SK-N-MC (cell line): ENCODE measurements at places on chromosomes 1 and 21.

DNA sequence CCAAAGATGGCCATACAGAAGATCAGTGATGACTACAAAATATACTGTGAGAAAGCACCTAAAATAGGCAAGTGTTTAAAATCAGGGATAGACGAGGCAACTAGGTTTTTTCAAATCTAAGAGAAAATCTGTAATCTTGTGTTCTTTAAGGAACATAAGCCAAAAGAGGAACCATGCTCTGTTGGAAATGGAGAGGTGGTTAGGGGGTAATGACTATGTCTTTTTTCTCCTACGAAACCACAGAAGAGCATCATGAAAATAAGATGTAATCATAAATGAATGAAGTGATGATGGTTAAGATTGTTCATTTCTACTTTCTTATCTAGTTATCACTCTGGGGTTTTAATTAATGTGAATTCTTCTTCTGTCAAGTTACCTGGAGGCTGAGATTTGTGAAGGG, 43.1 kb downstream of the RGSL1 start:
- DNase-seq = no peak

DNA sequence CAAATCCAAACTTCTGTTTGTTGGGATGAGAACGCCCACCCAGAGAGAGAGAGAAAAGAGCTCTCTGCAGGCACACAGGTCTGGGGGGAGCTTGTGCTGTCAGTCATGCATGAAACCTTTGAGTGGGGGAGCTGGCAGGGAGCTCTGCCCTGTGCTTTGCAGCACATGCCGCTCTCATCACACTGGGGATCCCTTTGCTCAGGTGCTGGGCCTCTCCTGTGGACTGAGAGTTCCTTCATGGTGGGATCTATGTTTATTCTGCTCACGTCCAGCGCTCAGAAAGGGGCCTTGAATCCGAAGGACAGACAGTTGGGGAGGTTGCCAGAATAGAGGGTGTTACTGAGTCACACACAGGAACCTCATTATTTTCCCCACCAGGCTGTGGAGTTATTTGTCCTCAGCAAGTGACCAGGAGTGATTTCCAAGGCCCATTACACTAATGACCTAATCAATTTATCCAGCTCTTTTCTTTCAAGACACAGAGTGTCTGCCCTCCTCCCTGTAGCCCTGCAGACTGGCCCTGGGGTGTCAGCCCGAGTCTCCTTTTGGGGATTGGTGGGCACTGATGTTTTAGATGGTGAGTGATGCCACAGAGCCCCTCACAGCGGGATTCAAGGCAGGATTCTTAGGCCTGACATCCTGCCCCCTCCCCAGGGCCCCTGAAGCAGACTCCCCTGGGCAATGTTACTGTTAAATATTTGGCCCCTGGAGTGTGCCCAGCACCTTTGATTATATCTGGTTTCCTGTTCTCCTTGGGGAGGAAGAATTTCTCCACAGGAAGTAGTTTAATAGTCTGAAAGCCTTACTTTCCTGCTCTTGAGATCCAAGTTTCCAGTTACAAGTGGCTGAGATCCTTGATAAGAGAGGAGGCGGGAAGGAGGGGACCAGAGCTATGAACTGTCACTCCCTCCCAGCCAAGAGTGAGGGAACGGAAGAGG, 22.3 kb downstream of the MYBPH start:
- DNase-seq = peak; percentile 32

GRCh38 chr1:32286763-32287162, 5.1 kb upstream of the HDAC1 start:
- DNase-seq = no peak

- DNase-seq = no peak
Observed at GRCh38 chr1:82542141-82542540, 741.4 kb downstream of the ADGRL2 start.

- no peak for DNase-seq
Observed at GRCh38 chr1:5944843-5945167, 47.4 kb downstream of the NPHP4 start.
